ENCODE measurements at places on chromosomes 6 and 20. TPM values are rescaled to one million over a fixed set of nuclear protein-coding genes. Genes with fewer than 3 reads are reported as not detected.

GRCh38 chr6:129583866-129584265 lies 126.1 kb downstream of the ARHGAP18 start:
- no peak for DNase-seq

DNA sequence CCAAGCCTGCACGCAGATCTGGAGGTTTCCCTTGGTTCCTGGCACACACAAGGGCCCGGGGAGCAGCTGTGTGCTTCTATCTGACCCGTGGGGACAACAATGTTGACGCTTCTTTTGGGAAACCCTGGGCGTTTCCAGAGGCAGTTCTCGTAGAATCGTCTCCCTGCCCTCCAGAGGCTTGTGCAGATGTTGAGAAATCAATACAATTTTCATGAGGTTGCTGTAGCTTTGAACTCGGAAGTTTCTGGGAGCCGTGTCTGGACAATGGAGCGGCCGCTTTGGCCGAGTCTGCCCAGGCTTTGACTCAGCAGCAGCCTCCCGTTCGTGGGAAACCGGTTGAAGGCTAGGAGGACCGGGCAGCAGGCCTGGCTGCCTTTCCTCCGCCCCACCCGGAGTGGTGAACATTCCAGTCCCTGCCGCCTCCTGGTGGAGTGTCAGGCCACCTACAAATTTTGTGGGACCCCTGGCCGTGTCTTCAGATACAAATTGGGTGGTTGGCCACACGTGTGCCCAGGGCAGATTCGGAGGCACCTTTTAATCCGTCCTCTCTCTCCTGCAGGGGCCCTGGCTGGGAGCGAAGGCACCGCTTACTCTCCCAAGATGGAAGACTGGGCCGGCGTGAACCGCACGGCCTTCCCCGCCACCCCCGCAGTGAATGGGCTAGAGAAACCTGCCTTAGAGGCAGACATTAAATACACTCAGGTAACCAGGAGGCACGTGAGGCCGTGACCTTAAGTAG lies 2.7 kb downstream of the PAX1 start:
- no peak for DNase-seq

GRCh38 chr20:4318891-4319290 lies 303.5 kb upstream of the RNF24 start:
- no peak for DNase-seq

GTPBP2 gene
- total RNA-seq: 95.8 TPM

DNA sequence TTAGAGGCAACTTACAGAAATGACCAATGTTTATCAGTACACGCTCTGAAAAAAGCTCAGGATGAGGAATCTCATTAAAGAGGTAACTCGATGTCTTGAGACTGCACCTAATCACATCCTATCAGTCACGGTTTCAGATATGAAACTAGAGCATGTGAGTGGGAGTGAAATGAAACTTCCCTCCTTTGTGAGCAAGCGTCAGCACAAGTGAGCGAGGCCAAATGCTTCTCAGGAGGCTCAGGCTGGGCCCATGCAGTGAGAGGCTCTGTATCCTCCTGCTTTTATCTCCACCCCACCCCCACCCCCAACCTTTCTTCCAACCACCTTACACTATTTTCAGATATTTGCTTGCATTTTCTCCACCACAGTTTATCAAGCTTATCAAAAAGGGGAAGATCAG lies 140.8 kb upstream of the RIMS1 start:
- DNase-seq: no peak

SIRPA gene
- total RNA-seq: 7.4 TPM

- DNase-seq: no peak
Measured at GRCh38 chr6:95230071-95230740, 347.1 kb upstream of the MANEA start.

HMGCLL1 gene
- 0.47 TPM for total RNA-seq

DNA sequence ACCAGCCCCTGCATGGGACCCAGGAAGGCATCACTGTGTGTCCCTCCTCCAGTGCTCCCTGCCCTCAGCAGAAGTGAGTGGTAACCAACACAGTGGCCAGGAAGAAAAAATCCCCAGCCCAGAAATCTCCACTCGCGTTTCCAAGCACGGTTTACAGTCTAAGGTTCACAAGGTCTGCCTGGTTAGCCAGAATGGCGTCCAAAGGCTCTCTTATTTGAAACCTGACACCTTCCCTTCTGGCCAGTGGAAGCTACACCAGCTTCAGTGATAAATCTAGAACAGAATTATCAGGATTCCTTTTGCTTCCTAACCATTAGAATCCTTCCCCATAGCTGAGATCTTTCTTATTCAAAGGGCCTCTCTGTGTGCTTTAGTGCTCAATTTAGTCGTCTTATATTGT lies 9.2 kb downstream of the LY86 start:
- no peak for DNase-seq
